ENCODE measurements at places on chromosomes 5 and 9. TPM values are rescaled to one million over a fixed set of nuclear protein-coding genes. Genes with fewer than 3 reads are reported as not detected.

DNA sequence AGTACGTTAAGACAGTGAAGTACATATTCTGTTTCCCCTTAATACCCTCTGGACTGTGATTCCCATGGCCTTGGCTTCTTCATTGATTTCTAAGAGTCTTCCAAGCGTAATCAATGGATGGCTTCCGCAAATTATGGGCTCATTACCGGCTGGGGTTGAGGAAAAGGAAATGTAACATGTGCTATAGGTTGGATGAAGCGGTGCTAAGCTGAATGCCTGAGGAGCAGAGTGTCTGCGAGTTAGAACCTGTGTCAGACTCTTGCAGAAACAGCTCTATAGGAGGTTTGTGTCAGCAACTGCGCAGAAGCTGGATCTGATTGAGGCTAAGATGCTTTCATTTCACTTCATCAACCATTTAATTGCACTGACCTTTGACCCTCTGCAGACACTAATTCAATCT, 114.3 kb upstream of the CDH18 start:
- DNase-seq: no peak

- no peak for DNase-seq
These were observed 194.7 kb upstream of the KLF4 start for GRCh38 chr9:107684224-107684623.

GRCh38 chr9:69898714-69899209, 78.1 kb downstream of the CFAP95 start:
- no peak for DNase-seq

DNA sequence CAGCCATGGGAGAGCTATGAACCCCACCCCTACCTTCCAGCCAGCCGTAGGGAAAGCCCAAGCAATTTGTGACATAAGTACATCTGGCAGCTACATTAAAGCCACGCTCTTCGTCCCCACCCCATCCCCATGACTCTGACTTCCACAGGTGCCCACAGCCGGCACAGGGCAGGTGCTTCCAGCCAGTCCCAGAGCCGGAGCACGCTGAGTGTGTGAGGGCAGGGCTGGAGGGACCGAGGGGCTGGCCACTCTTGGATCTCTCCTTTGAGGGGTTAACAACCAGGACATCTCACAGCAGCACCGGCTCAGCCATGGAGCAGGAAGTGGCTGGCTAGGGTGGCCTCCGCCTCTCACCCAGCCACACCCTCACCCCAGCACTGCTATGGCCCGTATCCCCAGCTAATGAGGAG, 2.4 kb upstream of the FAM78A start:
- DNase-seq: peak; percentile 44

GRCh38 chr5:74516211-74516636, 124.3 kb downstream of the ENC1 start:
- DNase-seq: no peak

GRCh38 chr9:78252616-78253015, 16.7 kb downstream of the CEP78 start:
- DNase-seq: no peak

- no peak for DNase-seq
These were observed 9.1 kb downstream of the UBAC1 start for GRCh38 chr9:135951889-135952663.

DNA sequence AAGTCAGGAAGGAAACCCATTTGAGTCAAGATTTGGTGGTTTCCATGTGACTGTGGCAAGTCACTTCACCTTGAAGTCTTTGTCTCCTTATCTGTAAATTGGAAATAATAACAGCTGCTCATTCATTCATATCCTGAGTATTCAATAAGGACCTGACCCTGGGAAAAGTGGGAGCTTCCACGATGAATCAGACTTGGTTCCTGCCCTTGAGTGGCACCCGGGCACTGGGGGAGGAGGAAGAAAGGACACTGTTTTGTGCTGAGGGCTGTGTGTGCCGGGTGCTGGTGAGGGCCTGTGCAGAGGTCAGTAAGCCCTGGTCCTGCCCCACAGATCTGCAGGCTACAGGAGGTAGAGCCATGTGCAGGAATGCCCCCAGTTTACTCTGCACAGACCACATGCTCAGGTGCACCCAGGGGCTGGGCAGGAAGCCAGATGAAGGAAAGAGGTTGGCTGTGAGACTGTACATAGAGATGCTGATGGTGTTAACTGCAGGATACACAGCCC, 6.8 kb downstream of the NDST1 start:
- DNase-seq: no peak

- DNase-seq: no peak
These were observed 3.2 kb downstream of the PPARGC1B start for GRCh38 chr5:149733129-149733900.

GRIN1 gene
- not detected for total RNA-seq

STING1 gene
- total RNA-seq: 169 TPM

INSL4 gene
- total RNA-seq: not detected

TCF7 gene
- total RNA-seq: 10.0 TPM

SKP2 gene
- total RNA-seq: 56.6 TPM

DUSP1 gene
- 8.9 TPM for total RNA-seq

MAN2A1 gene
- total RNA-seq: 33.3 TPM

ZBTB26 gene
- total RNA-seq: 8.2 TPM

All from activated T-helper 2 cell treated with anti-CD3 and anti-CD28 coated beads, Interferon-gamma antibody, Interleukin-2, Interleukin-4, amounts not matched to agents 10 μg/mL and 5 μg/mL and 100 μg/mL, durations not matched to agents 14 hours and 24 hours and 36 hours (primary cell).